ENCODE measurements at places on chromosomes 13 and 19.

- DNase-seq, result peak; percentile 78
These were observed 144.5 kb upstream of the ZNF536 start for GRCh38 chr19:30227661-30228112.

DNA sequence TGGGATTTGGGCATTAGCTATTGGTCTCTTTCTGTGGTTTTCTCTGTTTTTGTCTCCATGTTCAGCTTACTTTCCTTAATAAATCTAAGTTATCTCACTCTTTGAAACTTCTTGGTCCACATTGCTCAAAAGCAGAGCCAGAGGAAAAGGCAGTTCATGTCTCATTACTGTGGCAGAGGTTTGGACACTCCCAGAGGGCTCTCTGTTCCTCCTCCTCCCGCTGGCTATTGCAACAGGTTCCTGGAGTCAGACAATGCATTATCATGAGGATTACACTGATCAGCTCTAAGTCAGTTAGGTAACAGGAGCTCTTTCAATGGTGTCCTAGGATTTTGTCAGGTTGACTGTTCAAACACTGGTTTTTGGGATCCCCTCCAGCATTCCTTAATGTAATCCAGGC lies 298.8 kb downstream of the NDFIP2 start:
- DNase-seq, result no peak

DNA sequence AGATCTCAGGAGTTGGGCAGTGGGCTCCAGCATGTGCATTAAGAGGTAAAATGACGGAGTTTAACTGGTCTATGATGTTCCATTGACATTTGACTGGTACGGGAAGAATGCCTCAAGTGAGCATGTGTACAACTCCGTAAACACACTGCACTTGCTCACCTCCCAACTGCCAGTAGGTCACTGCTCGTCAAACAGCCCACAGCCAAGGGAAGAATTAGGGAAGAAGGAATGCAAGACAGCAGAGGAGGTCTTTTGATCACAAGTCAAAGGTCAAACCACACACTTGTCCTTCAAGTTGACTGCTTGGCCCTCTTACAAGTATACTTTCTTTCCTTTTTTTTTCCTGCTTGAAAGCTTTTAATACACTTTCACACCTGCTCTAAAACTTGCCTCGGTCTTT lies 236.7 kb downstream of the B3GLCT start:
- no peak for DNase-seq

- DNase-seq, result no peak
These were observed 289.5 kb upstream of the MAB21L1 start for GRCh38 chr13:35765941-35766340.

- DNase-seq, result peak; percentile 18
These were observed 463 bp downstream of the SUGP1 start for GRCh38 chr19:19319732-19320360.

DNA sequence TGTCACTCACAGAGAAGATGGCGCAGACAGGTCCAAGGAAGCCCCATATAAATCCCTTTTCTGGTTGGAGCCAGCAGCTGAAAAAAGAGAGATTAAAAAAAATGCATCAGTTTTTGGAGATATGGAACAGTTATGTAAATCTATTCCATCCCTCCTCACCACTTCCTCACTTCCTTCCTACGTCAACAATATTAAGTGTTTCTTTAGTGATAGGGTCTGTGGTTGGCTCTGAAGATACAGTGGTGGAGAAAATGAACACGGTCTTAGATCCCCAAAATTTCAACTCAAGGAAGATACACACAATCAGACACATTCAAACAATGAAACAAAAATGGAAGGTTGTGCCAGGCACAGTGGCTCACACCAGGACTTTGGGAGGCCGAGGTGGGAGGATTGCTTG lies 31.5 kb downstream of the ADGRE2 start:
- DNase-seq, result no peak

DNA sequence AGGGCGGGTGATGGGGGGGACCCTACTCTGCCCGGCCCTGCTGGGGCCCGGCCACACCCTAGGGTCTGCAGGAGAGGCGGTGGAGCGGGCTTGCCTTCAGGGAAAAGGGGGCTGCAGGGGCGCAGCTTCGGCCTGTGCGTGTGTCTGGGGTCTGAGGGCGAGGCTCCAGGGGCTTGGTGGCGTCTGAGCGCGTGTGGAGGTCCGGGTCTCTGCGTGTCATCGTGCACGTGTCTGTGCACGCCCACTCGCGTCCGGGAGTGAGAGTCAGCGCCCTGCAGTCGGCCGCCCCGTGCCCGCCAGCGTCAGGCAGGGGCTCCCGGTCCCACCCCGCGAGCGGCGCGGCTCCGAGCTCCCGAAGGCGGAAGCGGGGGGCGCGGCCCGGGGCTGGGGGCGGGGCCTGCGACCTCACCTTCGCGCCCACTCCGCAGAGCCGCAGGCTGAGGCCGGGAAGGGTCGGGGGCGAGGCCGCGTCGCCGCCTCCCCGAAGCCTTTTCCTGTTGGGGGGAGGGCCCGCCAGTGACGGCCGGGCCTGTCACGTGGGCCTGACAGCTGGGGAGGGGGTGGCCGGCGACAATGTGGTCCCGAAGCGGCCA lies at the start of gene ARHGAP45:
Gene ARHGAP45 (plus strand): TSS at position 420 of the 593 bp plus-strand sequence. CDS start 239 bp downstream, outside the sequence.
- peak; percentile 86 for DNase-seq

DNA sequence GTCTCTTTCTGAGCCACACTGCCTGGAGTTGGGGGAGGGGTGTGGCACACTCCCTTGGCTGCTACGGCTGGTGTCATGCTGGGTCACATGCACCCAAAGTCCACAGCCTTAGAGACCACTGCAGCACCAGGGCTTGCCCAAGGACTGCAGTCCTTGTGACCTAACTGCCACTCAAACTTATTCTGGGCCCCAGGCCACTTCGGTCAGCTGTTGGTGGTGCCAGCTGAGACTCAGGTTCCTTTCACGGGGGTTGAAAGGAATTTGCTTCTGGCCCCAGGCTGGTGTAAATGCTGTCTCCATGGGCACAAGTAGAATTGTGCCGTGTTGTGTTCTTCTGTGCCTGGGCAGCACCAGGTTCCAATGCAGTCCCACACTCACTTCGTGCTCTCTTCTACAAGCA lies 9.5 kb upstream of the VN1R1 start:
- DNase-seq, result no peak

- DNase-seq, result no peak
These were observed 57.9 kb downstream of the MBD3L2B start for GRCh38 chr19:6963244-6963852.

- DNase-seq, result peak; percentile 8
These were observed 35.2 kb upstream of the WDFY2 start for GRCh38 chr13:51549050-51549449.

GRCh38 chr19:36528921-36529518 lies 949 bp upstream of the ZNF260 start:
- DNase-seq, result peak; percentile 50
